ENCODE measurements at places on chromosomes 2 and 18.

- DNase-seq = no peak
These were observed 100.2 kb downstream of the PID1 start for GRCh38 chr2:229170916-229171315.

DNA sequence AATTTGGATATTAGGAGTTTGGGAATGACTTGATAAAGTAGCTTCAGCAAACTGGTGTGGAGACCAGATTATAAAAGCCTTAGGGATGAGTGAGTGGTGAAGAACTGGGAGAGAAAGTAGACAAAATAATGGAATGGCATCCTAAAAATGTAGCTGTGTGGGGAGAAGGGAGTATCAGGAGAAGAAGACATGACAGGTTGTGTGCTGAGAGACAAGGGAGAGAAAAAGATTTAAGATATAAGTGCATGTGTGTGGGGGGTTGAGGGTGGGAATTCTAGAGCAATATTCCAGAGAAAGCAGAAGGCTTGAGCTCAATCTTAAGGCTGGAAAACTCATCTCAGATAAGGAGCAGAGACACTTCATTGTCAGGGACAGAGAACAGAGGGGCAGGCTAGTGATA, 159.5 kb downstream of the HNMT start:
- no peak for DNase-seq

DNA sequence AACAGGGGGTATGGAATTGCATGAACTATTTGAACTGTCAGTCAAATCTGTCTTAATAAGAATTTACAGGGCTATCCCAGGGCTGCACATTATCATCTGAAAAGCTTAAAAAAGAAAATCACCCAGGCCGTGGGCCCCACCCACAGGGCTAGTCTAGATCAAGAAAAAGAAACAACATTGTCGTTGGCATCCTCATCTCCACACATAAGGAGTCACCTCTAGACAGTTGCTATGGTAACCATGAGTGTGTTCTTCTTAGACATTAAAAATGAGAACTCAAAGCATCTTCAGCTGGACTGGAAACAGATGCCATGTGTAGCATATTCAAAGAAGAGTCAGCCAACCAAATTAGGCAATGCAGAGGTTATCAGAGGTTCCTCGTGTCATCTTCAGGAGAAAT, 72.3 kb upstream of the CPO start:
- no peak for DNase-seq

DNA sequence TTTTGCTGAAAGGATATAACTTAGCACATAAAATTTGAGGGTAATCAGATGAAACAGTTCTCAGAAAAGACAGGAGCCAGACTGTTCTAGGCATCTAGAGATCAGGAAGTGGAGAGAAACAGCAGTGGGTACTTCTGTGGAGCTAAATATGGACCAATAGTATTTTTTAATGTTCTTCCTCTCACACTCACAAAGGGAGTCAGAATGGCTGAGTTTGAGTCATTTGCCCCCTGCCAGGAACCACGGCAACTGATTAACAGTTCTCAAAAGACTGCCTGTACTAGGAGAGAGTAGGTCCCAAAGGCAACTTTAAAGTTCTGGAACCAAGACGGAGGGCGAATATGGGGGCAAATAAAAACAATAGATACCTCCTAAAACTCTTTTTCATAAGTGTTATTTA, 107.5 kb downstream of the GULP1 start:
- no peak for DNase-seq

- DNase-seq = no peak
These were observed 147.1 kb downstream of the PLEKHA3 start for GRCh38 chr2:178627401-178627800.

DNA sequence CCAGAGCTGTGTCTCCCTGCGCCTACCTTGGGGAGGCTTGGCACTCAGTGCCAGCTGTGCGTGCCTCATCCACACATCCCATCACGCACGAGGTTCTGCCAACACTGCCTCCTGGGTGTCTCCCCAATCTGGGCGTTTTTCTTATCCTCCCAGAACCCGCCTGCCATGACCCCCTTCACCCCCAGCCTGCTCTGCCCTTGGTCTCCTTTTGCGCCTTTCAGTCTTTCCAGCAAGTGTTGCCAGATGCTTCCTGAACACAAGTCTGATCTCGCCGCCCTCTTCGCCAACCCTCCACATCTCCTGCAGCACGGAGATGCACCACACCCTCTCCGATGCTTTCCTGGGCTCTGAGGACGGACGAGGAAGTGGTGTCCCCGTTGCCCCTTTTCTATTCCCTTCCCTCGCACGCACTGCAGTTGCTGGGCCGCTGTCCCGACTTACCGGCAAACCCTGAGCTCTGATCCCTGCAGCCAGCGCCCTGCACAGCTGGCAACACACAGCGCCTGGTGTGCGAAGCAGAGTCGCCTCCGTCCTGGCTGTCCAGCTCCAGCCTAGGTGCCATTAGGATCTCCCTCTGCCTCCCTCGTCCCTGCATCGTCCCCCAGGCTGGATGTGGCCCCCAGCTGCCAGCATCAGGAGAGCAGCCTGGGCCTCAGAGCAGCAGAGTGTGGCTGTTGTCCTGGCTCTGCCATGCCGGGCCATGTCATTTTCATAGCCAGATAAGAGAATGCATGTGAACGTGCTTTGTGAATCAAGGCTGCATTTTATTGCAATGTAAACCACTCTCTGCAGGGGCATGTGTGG, 22.6 kb upstream of the ALLC start:
- no peak for DNase-seq

DNA sequence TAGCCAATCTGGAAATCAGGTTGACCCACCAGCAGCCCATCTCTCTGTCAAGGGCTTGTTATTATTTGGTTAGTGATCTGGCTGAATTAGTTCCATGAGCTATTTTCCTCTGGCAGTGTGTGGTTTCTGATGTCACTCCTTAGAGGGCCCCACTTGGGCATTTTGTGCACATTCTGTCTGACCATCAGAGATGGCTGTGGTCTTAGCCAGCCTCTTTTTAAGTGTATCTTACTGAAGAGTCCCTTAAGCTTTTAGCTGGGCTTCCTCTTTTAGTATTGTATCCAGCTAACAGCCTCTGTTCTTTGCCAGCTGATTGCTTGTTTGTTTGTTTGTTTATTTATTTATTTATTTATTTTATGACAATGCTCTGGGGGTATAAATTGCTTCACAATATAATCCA, 951.1 kb upstream of the CNTNAP5 start:
- no peak for DNase-seq

DNA sequence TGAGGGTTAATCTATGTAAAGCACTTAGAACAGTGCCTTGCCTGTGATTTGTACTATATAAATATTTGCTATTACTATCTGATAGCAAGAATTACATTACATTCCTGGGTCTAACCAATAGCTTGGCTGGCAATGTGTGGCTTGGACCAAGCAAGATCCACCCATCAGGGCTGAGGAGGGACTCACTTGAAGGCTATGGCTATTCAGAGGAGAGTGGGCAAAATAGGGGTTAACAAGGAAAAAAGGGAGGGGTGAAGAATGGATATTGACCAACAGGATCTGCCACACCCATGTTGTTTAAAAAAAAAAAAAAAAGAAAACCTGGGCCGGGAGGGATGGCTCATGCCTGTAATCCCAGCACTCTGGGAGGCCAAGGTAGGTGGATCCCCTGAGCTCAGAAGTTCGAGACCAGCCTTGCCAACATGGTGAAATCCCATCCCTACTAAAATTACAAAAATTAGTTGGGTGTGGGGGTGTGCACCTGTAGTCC, 20.0 kb upstream of the TMBIM1 start:
- no peak for DNase-seq

GRCh38 chr2:17857021-17857420, 21.4 kb upstream of the KCNS3 start:
- DNase-seq = no peak

DNA sequence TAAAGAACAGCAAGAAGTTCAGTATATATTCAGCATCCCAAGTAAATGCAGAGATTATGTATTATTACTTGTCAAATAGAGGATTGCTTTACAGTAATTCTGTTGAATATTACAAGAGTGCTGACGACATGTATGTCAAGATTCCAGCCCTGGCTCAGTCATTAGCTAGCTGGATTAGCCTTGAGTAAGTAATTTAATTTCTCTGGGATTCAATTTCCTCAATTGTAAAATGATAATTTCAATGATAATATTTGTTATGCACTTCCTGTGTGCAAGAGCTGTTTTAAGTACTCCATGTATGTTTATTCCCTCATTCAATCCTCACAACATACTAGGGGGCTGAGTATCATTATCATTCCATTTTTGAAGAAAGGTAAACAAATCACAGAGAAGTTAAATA, 44.0 kb downstream of the TCF4 start:
- no peak for DNase-seq

DNA sequence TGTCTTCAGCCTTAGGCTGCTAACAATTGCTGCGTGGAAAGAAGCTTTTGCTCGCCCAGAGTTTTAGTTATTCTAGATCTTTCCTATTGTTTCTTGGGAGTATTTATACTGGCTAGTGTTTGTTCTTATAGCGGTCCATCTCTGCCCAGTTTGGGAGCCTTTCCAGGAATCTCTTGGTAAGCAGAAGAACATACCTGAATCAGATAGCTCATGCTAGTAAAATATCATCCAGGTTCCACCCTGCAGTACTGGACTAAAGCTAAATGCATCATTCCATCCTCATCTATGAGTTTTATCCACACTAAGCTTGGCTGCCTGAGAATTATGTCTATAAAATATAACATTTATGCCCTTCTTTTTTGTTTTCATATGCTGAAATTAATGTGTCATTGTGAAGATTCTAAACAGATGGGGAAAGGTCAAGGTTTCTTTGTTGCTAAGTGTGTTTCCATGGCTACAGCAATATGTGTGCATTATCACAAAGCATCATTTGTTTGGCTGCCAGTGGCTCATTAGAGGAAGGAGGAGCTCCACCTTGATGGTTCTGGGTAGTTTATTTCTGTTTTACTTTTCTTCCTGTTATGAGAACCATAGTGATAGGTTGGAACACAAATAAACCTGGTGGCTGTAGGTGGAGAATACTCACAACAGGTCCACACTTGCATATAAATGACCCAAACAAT, 182.8 kb downstream of the PIK3C3 start:
- no peak for DNase-seq

DNA sequence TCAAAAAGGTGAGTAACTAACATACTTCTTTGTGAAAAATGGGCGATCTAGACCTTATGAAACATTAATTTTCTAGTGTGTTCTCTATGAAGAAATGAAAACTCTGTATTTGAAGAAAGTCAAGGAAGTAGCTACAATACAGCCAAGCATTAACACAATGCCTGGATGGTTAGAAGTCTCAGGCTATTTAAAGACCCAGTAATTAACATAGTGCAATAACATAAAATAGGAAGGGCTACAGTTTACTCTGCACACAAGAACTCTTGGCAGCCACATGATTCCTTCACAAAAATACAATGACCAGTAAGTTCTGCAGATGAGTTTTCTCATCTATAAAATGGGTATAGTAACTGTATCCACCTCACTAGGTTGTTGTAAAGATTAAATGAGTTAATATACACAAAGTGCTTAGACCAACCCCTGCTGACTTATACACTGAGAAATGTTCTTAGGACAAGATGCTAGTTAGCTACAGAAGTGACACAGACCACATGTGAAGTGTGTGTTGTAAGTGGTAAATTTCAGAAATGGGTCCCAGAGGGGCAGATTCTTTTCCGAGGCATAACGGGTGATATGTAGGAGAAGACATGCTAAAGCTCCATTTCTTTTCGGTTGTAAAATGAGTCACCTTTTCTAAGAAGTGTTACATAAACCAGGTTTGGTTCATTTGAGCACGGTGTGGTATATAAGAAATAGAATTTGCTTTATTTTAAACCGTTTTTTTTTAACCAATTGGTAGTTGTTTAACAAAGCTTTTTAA, 61.8 kb downstream of the CXCR4 start:
- no peak for DNase-seq

DNA sequence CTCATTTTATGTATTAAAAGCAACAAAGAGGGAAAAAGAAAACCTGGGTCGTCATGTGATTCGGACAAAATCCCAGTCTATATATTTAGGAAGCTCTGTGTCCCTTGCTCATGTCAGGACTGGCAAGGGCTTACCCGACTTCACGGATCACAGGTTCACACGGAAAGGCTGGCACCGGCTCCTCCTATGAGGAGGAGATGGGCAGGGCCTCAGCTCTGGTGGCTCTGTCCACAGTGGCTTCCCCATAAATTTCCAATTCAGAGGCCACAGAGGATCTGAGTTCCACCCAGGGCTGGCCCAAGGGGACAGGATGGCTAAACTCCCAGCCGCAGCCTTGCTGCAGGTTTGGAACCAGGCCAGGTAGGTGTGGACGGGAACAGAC, 186.8 kb downstream of the BCL2 start:
- DNase-seq = no peak

DNA sequence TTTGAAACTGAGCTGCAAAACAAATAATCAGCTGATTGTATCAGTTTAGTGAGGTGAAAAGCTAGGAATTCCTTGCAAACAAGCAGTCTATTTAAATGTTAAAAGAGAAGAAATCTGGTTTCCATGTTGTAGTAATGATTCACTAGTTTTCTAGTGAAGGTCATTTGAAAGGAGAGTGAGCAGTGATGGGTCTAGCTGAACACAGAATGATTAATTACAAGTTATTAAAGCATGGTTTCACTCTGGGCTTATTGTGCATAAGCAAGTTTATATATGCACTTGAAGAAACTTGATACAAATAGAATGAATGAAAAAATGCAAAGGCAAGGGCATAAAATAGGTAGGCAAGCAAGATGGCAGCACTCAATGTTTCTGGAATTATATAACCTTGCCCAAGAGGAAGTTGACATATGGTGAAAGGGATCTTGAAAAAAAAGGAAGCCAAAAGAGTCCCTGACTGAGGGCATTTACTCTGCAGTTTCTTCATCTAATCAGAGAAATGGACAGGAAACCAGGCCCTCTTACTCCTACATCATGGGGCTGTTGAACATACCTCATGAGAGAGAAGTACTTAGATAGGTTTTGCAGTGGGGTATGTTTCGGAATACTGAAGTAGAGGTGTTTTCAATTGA, 53.2 kb downstream of the PLCL1 start:
- DNase-seq = no peak

DNA sequence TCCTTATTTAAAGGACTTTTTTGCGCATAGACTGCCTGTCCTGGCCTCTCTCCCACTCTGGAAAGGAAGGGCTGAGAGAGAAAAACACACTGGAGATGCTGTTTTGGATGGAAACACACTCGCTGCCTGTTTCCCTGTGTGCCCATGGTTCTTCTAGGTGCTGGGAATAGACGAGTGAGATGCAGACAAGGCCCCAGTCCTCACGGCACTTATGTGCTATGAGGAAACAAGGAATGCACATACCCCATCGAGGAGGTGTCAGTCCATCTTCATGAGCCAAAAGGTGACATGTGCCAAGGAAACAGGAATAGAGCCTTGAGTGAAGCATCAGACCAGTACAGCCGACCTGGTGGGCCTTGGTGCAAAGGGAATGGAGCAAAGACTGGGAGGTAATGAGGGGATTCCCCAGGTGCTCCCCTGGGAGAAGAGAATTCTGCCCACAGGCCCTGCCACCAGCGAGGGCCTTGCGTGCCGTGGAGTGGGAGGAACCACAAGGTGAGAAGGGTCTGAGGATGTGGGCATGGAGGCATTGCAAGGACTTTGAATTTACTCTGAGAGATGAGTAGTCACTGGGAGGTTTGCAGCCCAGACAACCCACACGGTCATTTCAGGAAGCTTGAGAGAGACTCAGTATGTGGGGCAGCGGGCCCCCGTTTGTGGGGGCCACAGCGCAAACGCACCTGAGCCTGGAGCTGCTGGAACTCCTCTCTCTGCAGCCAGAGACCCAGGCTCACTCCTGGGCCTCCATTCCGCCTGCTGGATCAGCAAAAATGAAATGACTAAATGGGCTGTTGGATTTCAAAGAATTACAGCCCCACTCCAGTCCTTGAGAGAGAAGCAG, 197.5 kb upstream of the COPS8 start:
- no peak for DNase-seq

GRCh38 chr2:238645095-238645494, 202.8 kb upstream of the TWIST2 start:
- no peak for DNase-seq

Data from HEK293T (cell line).